ENCODE measurements at places on chromosomes 2 and 18.

- DNase-seq = no peak
Measured at GRCh38 chr2:195575879-195576401, 81.1 kb upstream of the SLC39A10 start.

DNA sequence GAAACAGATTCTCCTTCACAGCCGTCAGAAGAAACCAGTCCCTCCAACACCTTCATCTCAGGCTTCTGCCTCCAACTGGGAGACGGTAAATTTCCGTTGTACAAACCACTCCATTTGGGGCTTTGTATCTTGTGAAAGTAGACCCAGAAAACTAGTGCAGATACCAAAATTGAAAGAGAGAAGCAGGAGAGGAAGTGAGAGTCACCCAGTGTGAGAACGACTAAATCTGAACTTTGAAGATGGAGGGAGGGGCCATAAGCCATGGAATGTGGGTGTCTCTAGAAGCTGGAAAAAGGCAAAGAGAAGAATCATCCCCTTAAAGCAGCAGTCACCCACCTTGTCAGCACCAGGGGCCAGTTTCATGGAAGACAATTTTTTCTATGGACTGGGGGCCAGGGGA is 88.3 kb upstream of the LRATD1 start:
- no peak for DNase-seq

DNA sequence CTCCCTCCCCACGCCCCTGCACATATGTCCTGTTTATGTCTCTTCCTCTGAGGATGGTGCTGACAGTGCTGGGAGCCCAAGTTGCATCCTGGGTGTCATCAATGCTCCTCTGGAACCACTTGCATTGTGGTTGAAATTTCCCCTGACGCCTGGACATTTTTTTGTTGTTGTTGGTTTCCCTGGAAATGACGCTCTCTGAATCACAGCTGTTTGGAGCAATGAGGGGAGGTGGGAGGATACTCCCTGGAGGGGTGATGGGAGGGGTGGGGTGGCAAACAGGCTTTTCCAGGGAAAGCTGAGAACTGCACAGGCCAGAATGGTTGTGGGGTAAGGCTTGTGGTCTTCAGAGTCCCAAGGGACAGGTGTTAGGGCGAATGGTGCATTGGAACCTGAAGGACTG is 29.6 kb downstream of the CELF4 start:
- no peak for DNase-seq

DNA sequence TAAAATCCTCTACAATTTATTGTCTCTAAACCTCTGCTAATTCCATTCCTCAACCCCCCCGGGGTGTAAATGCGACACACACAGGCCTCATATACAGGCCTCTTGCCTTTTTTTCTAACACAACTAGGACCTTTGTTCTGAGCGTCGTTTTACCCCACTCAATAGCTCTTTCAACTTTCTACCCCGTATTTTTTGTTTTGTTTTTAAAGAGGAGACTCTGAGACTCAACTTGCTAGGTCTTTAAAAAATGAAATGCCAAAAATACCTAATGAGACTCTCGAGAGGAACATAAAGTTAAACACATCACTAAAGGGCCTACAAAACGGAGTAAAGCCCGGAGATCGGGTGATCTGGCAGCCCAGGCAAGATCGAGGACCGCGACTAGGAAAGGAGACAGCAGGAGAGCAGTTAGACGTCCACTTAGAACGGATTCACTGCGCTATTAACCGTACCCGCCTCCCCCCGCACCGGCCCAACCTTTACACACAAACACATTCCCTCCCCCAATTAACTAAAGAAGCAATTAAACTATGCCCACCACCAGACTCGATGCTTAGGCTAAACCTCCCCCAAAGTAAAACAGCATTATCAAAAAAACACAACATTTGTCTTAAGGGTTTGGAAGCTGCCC is 1.7 kb downstream of the TRIP12 start:
- DNase-seq = no peak

- no peak for DNase-seq
Measured at GRCh38 chr2:43138441-43138840, 88.0 kb downstream of the ZFP36L2 start.

DNA sequence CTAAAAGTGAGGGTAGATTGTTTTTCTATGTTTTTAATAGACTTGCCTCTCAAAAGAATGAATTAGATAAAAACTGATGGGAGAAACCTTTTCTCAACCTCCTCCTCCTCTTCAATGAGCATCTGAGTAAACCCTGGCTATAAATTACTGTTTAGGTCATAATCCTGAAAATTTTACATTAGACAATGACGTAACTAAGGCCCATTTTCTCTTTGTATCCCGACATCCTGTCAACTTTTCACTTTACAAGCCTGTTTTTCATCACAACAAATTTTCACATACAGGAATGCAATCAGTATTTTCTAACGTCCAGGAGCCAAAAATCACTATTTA is 1.3 kb downstream of the SPIRE1 start:
- DNase-seq = no peak

- DNase-seq = peak; percentile 23
Measured at GRCh38 chr18:53375621-53376020, 848.8 kb downstream of the MBD2 start.

All from LNCaP clone FGC (cell line).